MV-4-11 (cell line): ENCODE measurements at places on chromosomes 11 and 22.

DNA sequence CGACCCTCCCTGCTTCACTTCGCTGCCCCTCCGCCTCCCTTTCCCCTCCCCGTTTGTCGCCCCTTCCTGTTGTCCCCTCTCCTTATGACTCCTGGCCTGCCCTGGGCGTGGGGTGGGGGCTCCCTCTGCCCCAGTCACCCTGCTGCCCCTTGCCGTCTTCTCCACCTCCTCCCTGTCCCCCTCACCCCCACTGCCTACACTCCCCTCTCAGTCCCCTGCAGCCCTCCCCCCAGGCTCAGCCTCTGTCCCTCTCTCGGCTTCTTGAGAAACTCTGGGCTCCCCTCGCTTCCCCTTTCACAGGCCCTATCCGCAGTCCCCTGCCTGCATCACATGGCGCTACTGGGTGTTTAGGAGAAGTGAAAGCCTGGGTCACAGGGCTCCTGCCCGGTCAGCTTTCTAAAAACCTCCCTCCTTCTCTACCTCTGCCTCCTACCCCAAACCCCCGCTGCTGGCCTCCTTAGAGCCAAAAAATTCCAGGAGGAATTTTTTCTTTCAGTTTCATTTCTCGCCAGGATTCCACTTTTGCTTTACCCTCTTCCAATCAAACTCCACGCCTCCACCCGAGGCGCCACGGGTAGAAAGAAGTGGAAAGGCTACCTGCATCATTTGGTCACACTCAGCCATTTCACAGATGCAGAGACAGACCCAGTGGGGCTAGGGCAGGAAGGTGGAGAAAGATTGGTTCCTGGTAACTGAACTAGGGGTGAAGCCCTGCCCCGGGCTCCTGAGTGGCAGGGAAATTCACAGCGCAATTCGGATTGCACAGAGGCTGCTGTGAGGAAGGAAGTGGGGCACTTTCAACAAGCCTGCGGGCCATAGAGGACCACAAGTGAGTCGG lies at the start of gene SLC15A3:
Gene SLC15A3, minus strand, starts transcription at position 273 of the 838 bp plus-strand sequence. CDS start 625 bp downstream, outside the sequence.
- peak; percentile 95 for DNase-seq

DNA sequence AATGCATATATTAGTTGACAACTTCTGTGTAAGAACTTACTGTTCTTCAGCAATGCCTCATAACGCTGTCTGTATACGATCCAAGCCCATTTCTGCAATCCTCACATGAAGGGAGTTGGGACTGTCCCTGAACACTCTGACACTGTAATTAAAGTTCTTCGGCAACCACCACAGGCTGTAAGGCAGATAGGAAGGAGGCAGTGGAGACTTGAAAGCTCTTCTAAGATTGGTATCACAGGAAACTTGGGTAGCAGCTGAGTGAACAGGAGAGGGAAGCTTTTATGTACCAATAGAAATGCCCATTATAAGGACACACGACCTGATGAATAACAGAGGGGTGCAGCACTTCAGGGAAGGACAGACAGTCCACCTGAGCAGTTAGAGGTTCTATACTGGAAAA lies 12.0 kb upstream of the GAB2 start:
- no peak for DNase-seq

DNA sequence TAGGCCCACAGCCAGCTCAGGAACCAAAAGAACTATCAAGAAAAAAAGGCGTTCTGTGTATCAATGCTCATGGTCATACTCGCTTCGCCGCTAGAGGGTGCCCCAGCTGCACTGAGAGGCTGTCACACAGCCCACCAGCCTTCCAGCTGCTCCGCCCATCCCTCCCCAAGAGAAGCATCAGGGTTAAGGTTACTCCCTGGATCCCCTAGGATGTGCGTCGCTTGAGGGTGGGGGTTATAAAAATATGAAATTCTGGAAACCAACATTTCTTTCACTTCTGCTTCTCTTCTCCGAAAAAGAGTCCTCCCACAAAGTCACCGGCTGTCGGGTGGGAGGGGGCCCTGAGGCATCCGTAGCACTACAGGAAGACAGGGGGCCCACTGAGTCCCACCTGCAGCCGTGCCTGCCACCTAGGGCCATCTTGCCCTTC lies 1.7 kb downstream of the CBX6 start:
- peak; percentile 98 for DNase-seq

GRCh38 chr11:26234451-26234850 lies 97.5 kb upstream of the ANO3 start:
- DNase-seq: no peak

DNA sequence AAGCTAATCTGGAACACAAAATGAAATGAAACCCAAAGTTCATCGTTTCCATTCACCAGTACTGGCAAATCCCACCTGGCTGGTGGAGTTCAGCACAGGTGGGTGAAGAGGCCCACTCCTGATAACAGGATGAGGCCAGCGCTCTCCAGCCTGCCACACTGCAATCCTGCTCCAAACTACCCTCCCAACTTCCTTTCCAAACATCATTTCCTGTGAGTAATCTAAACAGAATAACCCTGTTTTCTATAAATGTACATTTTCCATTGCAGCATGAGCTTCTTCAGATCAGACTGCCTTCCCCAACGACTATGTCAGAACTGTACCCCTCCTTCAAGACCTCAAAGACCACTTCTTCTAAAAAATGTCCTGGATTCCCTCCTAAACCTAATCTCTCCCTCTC lies 15.9 kb upstream of the NFRKB start:
- DNase-seq: no peak

DNA sequence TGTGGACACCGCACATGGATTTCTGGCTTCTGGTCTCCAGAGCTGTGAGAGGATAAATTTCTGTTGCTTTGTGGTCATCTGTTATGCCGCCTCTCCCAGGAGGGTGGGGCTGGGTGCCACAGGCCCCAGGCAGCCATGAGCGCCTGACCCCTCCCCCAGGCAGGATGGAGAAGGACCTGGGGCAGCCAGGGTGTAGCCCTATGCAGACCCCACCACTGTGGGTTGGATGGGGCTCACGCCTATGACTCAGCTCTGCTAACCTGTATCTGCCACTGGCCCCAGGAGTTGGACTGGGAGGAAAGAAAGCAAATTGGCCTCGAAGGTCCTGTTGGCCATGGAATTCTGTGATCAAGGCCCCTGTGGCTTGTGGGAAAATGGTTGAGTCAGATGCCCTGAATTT lies 1351.1 kb downstream of the BRD1 start:
- DNase-seq: no peak

GRCh38 chr22:38494498-38494897 lies 11.6 kb downstream of the DDX17 start:
- DNase-seq: no peak

DNA sequence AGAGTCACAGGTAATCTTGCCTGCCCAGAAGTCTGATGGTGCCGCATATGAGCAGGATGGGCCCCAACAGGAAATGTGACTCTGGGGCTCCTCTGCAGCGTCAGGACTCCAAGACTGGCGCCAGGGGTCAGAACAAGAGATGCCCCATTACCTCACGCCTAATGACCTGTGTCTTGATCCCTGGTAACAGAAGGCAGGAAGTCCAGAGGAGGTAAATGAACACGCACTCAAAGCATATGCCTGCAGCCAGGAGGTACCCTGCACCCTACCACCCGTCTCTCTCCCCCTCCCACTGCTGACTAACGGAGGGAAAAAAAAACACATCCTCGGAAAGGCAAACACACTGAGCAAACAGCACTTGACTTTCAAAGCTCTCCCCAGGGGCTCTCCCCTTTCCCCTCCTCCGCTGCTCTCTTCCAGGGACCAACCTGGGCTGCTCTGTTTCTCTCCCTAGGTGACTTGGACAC lies 37.3 kb downstream of the ABCC8 start:
- DNase-seq: no peak

DNA sequence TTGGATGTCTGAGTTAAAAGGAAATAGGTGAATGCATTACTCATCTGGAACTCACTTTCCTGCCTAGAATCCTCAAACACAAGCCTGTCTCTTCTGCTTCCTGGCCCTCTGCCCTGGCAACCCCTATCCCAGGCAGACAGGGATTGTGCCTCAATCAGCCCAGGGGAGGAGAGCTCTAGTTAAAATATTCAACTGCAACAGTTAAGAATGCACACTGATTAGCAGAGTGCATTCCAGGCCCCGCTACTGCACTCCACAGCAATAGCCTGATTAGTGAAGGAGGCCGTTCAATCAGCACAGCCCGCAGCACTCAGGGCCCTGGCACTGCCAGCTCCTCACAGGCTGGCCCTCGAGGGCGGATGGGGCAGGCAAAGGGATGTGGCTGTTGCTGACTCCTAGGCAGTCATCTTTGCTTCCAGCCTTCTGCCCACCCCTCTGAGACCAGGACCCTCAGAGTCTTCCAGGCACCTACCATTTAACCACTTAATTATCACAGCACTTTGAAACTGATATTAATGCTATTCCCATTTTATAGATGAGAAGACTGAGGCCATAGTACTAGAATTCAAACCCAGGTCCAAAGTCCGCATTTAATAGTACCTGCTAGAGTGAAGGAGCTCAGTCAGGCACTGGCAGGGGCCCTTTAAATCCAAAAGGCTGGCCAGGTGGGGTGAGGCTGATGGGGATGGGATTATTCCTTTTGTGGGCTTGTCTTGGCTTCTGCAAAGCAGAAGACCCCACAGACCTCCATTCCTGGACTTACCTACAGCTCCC lies 435.3 kb downstream of the SOX6 start:
- no peak for DNase-seq

- no peak for DNase-seq
Observed at GRCh38 chr11:128964463-128964930, 21.8 kb upstream of the TP53AIP1 start.

DNA sequence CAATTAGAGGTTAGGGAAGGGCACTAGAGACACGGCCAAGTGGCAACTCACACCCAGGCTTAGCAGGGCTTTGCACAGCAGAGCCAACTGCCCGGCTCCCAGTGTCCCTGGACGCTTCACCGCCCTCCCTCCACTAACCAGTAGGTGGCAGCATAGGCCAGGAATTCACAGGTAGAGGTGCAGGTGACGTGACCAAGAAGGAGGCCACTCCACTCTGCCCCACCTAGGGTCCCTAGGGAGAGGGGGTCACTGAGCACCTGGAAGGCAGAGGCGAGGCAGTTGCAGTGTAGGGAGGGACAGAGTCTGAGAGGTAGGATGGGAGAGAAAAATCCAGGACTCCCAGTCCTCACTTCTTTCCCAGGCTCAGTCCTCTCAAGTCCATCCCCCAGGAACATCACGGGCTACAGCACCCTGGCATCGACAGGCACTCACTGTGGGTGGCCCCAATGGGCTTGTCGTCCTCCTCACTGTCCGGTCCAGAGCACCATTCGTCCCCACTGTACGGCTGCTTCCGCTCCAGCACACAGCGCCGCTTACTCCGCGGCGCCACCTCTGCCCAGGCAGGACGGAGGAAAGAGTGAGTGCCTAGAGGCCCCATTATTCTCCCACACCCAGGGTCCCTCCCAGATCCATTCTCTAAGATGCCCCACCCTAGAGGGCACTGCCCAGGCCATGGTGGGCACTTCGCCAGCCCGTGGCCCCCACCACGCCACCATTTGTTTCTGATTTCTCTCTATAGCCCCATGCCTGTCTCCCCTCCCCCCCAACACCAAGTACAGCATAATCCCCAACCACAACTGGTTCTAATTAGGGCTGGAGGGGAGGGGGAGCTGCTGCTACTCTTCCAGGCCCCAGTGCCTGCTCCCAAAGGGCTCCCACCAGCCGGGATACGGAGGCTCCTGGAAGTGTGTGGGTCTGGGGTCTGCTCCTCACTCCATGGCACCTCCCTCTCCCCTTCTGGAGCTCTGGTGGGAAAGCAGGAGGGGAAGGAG lies 18.4 kb downstream of the BCL9L start:
- DNase-seq: peak; percentile 55

DNA sequence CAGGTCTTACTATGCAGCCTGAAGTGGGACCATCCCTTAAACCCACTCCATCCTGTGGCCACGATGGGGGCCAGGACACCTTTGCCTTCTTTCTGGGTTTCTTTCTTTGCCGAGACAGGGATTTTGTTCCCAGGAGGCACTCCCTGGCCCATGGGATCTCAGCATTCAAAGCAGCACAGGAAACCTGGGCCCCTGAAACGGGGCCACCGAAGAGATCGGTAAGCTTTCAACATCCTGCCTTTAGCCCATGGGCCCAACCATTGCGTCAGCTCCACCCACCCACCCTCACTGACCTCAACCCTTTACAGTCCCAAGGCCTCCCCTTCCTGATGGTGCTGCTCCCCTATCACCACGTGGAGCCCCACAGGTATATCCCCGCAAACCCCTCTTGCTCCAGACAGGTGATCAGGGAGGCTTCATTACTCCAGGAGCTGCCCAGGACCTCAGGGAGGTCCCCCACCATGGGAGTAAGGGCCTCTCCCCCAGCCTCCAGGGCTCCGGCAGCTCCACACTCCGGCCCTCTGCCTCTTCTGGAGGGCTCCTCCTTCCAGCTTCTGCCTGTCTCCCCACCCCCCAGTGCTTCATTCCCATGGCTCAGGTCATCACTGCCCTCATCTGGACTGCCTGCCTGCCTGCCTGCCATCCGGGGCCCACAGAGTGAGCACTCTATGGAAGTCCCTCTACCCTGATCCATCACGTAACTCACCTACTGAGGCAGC lies 42.0 kb upstream of the TUB start:
- DNase-seq: no peak

DNA sequence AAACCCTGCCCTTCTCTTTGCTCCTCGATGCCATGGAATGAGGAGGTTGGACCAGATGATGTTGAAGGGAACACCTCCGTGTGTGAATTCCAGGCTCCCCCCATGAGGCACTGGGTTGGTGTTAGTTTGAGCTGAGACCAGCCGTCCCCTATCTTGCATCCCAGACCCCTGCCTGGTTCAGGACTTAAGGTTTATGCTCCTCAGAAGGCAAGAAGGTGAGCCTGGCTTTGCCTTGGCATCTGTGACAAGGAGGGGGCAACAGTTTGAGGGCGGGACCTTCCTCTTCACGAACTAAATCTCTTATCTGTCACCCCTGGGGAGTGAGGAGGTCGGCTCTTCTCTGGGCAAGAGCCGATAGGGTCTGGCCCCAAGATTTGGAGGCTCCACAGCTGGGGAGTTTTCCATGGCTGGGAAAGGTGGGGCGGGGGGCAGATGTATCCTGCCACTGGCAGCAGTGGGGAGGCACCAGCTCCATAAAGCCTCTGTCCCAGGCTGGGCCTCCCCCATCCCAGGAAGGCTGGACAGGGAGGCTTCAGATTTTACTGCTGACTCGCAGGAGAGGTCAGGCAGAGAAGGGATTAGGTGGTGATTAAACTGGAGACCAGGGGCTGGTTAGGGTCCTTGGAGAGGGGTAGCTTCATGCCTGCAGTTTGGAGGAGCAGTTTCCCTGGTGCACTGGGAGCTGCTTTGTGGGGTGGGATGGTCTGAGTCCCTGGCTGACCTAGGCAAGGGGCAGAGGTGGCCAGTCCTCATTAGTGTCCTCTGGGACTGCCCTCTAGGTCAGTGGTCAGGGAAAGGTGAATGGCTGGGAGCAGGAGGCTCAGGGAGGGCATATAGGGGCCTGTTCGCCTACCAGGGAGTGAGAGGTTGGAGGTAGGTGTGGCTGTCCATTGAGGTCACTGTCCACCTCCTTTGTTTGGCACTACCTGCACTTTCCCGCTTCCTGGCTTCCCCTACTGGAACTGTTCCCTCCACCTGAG lies 1.1 kb downstream of the SEC14L2 start:
- no peak for DNase-seq

GRCh38 chr11:20102397-20102796 lies 57.9 kb downstream of the DBX1 start:
- no peak for DNase-seq
